HT-29 (cell line): ENCODE measurements at places on chromosomes 3 and 15. TPM values are rescaled to one million over a fixed set of nuclear protein-coding genes. Genes with fewer than 3 reads are reported as not detected.

RGMA gene
- not detected in 2 replicates for total RNA-seq

KLHL40 gene
- total RNA-seq = not detected in 2 replicates

ECE2 gene
- not detected in 2 replicates for total RNA-seq

A4GNT gene
- not detected in 2 replicates for total RNA-seq

- DNase-seq = no peak
These were observed 515.2 kb downstream of the NTRK3 start for GRCh38 chr15:87741350-87741749.

GRCh38 chr15:62521396-62521795 is 356.3 kb upstream of the C2CD4B start:
- DNase-seq = no peak

DNA sequence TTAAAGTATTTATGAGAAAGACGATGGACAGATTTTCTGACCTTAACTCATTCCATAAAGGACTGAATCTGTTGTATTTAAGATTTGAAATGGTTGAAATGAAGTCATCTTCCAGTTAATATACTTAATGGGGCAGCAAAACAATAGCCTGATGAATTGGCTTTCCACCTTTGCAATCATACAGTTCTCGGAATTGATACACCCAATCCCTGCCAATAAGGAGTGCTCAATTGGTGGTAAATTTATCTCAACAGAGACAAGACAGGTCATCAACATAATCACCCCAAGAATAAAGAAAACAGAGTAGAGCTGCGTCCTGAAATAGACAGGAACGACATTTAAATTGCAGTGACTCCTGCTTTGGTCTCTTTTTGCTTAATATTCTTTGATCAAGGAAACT is 11.2 kb downstream of the ANXA2 start:
- DNase-seq = no peak

- no peak for DNase-seq
These were observed 272.8 kb upstream of the RORA start for GRCh38 chr15:61501815-61502389.

GRCh38 chr3:31014317-31015040 is 120.0 kb upstream of the GADL1 start:
- no peak for DNase-seq

- no peak for DNase-seq
These were observed 36.2 kb upstream of the ACTL6A start for GRCh38 chr3:179526482-179526881.

PLS1 gene
- total RNA-seq = 38.5 and 40.3 TPM in 2 replicates

DNA sequence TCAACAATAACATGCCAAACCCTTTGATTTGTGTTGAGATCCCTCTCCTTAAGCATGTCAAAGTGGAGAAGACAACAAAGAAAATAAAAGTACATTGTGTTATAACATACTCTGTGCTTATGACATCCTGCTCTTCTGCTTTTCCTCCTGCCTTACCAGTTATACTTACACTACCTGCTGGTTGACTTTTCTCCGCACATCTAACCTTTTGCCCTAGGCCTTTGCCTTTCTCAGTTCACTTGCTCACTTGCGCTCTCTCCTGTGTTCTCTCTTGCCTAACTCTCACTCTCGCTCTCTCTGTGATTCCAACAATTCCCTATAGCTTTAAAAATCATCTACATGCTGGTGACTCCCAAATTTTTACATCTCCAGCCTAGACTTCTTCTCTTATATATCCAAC is 5.7 kb downstream of the DNAH12 start:
- DNase-seq = no peak

MKRN3 gene
- 0.23 and 0.53 TPM in 2 replicates for total RNA-seq

DNA sequence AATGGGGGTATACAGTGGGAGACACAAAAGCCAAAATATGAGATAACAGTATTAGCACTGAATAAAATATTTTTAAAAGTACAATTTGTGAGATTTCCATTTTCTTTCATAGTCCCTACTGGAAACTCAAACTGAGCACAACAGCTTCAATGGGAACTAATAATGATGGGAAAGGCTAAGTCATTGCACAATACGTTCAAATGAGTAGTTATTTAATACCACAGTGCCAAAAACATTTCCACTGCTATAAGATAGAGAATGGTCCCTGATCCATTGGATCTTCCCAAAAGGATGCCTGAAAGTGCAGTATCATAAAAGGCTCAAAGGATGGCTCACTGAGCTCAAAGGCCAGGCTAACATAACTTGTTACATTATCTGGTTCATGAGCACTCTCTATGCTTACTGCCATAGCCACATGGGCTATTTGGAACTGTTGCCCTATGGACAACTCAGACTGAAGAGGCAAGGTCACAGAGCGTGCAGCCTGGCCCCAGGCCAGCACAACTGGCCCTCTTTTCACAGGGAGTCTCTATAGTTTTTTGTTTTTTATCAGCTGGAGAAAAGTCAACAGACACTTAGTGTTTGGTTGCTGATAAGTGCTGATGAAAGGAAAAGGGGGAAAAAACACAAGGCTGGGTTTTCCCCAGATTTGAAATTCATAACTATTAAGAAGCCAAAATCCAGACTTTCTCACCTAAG is 54.1 kb upstream of the PPIB start:
- DNase-seq = no peak

DNA sequence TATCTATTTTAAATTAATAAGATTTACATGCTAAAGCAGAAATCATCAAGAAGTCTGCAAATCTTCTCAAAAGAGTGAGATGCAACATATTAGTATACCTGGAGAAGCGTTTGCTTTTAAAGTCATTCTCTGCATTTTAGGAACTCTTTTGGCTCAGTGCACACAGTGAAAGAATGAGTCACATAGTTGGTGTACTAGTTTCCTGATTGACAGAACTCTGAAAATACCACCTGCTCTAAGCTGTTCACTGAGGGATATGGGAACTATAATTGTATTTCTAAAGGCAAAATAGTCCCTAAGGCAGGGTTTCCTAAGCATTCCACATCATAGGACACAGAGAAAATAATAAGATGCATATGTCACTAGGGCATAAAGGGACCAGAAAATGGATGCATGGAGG is 838.5 kb downstream of the DIPK2A start:
- DNase-seq = no peak
